ENCODE measurements at places on chromosomes 13 and 19.
A peak's percentile ranks its signal among the peaks of the same experiment; 100 is the strongest.

- no peak for DNase-seq
- H3K36me3 ChIP-seq: no peaks in the 10 kb centered on the region
- peaks cover 42% of the 10 kb centered on the region for H3K27me3 ChIP-seq
Observed at GRCh38 chr19:1295169-1296012, 9.7 kb downstream of the EFNA2 start.

DNA sequence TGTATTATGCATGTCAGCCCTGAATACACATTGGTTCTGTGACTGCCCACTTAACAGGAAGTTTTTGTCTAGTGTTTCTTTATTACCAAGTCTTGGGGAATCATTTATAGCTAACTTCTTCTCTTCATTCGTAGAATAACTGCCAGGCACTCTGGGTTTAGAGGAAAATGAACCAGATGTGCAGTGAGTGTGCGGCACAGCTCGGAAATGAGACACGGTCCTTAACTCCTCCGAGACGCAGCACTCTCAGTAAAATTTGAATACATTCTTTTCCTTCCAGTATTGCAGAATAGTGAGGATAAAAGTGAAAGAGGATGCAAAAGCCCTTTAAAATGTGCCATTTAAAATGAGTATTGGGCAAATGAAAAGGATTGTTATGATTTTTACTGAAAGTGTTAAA, 29.2 kb downstream of the ATP8A2 start:
- H3K4me1 ChIP-seq: no peaks in the 10 kb centered on the region
- peaks cover 23% of the 10 kb centered on the region for H3K27me3 ChIP-seq
- H3K4me3 ChIP-seq: no peak overlapping the region
- no peak for DNase-seq
- H3K27ac ChIP-seq: no peak overlapping the region

GRCh38 chr13:27130979-27131623, 40.5 kb downstream of the USP12 start:
- DNase-seq: peak; percentile 77
- H3K4me3 ChIP-seq: no peak overlapping the region
- H3K27ac ChIP-seq: peak overlapping the region; percentile 86
- peaks cover 85% of the 10 kb centered on the region for H3K4me1 ChIP-seq

DNA sequence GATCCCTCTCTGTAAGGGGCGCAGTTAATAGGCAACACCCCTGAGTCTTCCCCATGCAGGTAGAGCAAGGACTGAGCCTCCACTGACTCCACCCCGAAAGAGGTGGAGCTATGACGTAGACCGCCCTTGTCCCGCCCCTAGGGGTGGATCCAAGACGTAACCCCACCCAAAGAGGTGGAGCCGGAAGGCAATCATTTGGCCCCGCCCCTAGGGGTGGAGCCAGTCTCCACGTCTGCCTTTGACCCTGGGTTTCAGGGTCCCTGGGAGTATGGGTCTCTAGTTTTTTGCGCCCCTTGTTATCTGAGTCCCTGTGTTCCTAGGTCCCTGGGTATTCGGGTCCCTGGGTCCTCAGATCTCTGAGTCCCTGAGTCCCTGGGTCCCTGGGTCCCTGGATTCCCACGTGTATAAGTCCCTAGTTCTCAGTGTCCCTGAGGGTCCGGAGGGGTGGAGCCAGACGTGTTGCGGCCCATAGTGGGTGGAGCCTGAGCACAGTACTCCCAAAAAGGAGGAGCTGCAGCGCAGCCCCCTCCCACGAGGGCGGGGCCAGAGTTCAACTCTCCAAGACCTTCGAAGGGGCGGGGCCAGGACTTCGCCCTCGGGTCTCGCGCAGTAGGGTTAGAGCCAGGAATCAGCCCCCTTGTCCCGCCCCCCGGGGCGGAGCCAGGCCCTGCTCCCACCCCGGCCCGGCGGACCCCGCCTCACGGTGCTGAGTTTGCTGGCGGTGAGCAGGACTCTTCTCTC, 5.3 kb downstream of the DENND1C start:
- no peaks in the 10 kb centered on the region for H3K27me3 ChIP-seq
- no peak overlapping the region for H3K27ac ChIP-seq
- H3K4me3 ChIP-seq: no peak overlapping the region
- peaks cover 32% of the 10 kb centered on the region for H3K36me3 ChIP-seq

GRCh38 chr13:110712849-110713641, 455 bp upstream of the ING1 start:
- DNase-seq: peak; percentile 100
- peaks cover 24% of the 10 kb centered on the region for H3K4me1 ChIP-seq
- peak overlapping the region; percentile 97 for H3K4me3 ChIP-seq
- peaks cover 3% of the 10 kb centered on the region for H3K36me3 ChIP-seq

Measured in stimulated activated naive B cell treated with anti-CD40 and anti-IgM and Interleukin-4, amounts not matched to agents 10 μg/mL and 1 μg/mL and 100 μg/mL, for 72 hours (primary cell).